ENCODE measurements at places on chromosomes 5 and 9.

- DNase-seq = no peak
Observed at GRCh38 chr9:30235564-30235963, 2148.9 kb upstream of the ACO1 start.

GRCh38 chr5:126139773-126140172 lies 283.4 kb upstream of the GRAMD2B start:
- no peak for DNase-seq

- peak; percentile 81 for DNase-seq
Observed at GRCh38 chr9:34403554-34404380, 27.1 kb upstream of the MYORG start.

DNA sequence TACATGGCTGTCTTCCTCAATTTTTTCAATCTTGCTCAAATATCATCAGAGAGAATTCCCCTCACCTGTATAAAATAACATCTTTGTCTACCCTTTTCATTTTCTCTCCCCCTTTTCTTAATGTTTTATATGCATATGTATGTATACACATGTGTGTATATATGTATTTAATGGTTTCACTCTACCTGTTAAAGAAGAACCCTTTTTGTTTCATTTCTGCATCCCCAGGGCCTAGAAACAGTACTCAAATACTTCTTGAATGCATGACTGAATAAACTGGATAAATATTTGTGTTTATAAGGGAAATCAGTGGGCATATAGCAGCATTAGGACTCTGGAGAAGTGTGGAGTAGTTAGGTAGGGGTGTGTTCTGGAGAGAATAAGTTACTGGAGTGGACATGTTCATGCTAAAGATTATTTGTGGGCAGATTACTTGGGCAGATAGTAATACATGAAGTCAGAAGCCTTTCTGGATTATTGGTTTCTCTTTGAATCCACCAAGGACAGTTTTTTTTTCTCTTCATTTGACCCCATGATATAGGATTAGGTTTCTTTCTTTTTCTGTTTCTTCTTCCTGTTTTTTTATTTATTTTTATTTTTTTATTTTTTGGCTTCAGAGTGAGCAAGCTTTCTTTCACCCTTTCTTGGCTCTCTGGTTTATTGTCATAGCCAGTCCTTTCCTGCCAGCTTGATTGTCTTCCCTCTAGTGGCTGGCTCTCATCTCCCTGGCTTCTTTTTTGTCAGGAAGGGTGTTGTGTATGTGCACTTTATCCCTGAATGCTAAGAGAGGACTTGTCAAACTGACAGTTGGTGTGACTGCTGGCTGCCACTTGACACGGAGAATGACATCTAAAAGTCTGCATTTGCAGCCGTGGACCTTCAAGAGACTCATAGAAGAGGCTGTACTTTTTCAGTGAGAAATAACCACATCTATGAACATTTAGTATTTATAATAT lies 89.3 kb downstream of the ZCCHC7 start:
- DNase-seq = peak; percentile 29

GRCh38 chr5:179607160-179607931 lies 16.1 kb downstream of the HNRNPH1 start:
- no peak for DNase-seq

DNA sequence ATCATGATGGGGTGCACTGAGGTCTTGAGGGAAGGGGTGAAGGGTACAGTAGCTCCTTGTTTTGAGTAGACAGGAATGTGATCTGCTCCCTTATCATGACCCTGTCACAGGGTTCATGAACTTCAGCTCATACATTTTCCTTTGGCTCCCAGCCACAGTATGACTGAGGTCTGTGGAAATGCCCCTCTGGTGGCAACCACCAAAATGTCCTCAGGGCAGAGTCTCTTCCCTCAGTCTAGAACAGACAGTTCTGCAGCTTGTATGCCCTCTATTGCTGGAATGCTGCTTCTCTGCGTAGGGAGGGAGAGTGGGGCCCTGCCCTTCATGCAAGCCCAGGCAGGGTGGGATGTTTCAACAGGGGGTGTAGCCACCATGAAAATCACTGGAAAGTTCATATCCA lies 53.8 kb upstream of the SNCAIP start:
- no peak for DNase-seq

- no peak for DNase-seq
Observed at GRCh38 chr5:65674749-65675148, 47.2 kb downstream of the SGTB start.

DNA sequence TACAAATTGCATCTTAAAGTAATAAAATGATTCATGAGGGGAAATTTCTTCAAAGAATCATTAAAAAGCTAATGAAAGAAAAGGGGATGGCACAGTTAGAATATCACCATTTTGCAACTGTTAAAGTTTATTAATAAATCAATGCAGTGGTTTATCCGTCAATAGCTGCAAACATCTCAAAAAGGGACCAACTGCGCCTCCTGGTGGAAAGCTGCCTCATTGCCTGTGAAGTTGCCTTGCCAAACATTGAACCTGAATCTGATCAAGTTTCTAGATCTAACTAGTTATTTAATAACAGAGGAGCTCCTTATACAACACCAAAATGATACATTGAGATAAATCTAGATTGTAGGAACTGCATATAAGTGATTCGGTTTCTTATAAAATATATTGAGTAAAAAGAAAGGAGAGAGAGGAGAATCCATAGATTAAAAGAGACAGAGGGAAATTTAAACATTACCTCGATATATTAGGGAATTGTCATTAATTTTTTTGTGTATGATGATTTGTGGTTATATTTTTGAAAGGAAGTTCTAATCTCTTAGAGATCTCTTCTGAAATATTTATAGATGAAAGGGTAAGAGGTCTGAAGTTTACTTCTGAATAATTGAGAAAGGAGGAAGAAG lies 6.9 kb upstream of the NDUFB6 start:
- DNase-seq = peak; percentile 51

GRCh38 chr9:4965174-4965821 lies 19.8 kb upstream of the JAK2 start:
- DNase-seq = peak; percentile 2

GRCh38 chr9:68651280-68651893 lies 53.7 kb upstream of the PIP5K1B start:
- no peak for DNase-seq

GRCh38 chr5:170006021-170006420 lies 25.7 kb upstream of the INSYN2B start:
- DNase-seq = peak; percentile 27

- no peak for DNase-seq
Observed at GRCh38 chr9:135016037-135016640, 71.3 kb upstream of the OLFM1 start.

- no peak for DNase-seq
Observed at GRCh38 chr5:154626876-154627557, 128.2 kb upstream of the LARP1 start.

GRCh38 chr9:78248635-78249034 lies 12.8 kb downstream of the CEP78 start:
- no peak for DNase-seq

GRCh38 chr5:151123897-151124751 lies 33.5 kb downstream of the ANXA6 start:
- peak; percentile 16 for DNase-seq

- no peak for DNase-seq
Observed at GRCh38 chr5:82295959-82296531, 17.9 kb upstream of the RPS23 start.

GRCh38 chr9:108759835-108760234 lies 96.0 kb downstream of the ACTL7B start:
- DNase-seq = no peak

GRCh38 chr9:89633404-89633803 lies 28.6 kb downstream of the GADD45G start:
- no peak for DNase-seq

DNA sequence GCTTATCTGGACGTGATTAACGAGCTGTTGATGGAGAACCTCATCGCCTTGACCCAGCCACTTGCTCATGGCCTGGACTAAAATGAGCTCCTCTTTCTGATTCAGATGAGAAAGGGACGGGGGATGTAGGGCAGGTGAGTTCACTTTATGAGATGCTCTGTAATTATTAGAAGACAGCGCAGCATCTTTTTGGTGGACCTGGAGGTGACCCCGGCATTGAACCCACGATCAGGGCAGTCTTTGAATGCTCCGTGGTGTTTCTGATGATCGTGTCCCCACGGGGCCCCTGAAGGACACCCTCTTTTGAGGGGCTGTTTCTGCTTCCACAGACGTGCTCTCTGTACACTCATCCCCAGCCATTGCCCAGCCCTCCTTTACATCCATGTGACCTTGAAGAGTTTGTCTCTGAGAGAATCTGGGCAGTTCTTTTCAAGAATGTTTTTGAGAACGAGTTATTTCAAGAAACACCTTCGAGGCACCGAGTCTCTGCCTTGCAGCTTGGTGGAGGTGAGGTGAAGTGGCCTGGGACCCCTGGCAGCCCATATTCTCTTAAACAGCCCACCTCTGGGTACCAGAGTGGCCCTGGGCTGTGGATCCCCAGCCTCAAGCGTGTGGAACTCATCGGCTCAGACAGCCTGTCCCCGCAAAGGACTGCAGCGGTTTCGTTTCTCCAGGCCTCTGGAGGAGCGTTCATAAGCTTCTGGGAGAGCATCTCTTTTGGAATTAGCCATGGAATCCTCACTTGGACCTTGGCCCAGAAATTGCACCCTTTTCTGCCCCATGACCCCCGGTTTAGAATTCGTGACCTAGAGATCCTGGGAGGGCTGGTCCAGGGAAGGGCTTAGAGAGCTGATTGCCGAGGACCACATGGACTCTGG lies 50.3 kb downstream of the COL5A1 start:
- DNase-seq = no peak

DNA sequence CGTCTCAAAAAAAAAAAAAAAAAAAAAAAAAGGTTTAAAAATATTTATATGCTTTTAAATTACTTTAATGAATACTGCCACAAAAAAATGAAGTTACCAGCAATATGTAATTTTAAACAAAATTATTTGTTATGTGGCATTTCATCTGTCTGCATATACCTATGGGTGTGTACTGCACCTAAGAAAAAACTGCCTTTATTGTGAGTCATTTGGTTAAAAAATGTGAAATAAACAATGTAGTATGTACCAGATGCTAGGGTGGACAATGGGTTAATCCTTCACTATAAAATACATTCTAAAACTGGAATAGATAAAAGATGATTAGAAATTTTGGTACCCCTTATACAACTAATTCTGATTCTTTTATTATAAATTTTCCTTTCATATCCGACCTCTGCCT lies 12.3 kb downstream of the CHD1 start:
- DNase-seq = no peak

DNA sequence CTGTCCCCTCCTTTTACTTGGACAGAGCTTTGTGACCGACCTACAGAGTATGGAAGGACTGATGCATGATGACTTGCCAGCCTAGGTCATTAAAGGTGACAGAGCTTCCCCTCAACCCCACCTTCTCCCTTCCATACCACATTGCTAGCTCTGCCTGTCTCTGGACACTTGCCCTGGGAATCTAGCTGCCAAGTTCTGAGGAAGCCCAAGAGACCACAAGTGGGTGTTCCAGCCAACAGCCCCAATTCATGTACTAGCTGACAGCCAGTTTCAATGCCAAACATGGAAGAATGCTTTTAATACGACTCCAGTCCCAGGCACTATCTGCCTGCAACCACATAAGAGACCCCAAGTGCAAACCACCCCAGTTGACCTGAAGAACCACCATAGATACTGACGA lies 477.1 kb downstream of the SPOCK1 start:
- no peak for DNase-seq

- DNase-seq = no peak
Observed at GRCh38 chr5:40547994-40548575, 131.6 kb upstream of the PTGER4 start.

DNA sequence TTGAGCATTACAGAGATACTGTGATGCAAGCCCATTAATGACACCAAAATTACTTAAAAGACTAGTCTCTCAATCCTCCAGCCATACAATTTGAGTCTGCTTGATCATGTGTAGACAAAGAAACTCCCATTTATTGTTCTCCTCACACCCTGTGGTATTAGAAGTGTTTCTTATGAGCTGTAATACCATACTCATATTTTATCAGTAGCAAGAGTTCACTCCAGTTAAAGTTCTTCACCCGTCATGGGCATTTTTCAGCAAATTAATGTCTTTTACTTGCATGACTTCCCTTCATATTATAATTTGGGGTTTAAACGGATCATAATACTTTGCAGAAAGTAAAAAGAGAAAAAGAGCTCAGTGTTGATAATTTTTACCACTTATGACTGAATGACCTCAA lies 242.9 kb downstream of the BNC2 start:
- no peak for DNase-seq

GRCh38 chr5:64526734-64527439 lies 21.1 kb downstream of the RGS7BP start:
- no peak for DNase-seq

- no peak for DNase-seq
Observed at GRCh38 chr5:10828241-10828640, 67.2 kb upstream of the DAP start.

- no peak for DNase-seq
Observed at GRCh38 chr5:107601076-107601475, 69.7 kb downstream of the EFNA5 start.

DNA sequence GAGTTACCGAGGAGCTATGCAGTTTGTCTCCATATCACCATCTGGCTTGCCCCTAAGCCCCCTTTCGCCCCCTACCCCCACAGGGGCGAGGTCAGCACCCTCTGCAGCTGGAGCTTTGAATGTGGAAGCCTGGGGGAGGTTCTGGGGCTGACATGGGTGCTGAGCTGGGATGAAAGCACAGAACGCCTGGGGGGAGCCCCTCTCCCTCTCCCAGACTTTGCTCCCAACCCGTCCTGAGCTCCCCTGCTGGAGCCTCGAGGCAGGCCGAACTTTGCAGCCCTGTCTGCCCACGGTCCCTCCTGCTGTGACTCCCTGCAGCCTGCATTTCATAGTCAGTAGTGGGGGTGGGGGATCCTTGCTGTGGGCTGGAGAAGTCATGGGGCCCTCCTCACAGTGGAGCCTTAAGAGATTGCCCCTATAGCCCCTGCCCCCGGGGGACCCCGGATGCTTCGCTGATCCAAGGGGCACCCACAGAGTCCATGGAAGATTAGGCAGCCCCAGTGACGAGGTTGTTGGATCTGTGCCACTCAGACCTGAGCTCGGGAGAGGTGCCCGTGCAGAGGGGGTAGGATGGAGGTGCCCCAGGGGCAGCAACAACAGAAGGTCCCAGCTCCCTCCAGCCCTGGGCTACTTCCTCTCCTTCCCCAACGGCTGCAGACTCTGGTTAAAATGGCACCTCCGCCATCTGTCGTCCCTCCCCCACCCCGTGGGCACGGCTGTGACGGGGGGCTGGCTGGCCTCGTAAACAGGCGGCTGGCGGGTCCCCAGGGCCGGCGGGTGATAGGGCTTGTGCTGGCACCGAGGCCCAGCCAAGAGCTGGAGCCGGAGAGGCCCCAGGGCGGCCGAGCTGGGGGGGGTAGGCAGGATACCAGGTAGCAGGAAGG lies 162.0 kb downstream of the C9orf50 start:
- DNase-seq = peak; percentile 45
